Activated CD4-positive, alpha-beta T cell treated with anti-CD3 and anti-CD28 coated beads, Interleukin-2, amount 10 ng/mL, durations not matched to agents 24 days and 14 days (primary cell): ENCODE measurements at places on chromosomes 3 and 15. TPM values are rescaled to one million over a fixed set of nuclear protein-coding genes. Genes with fewer than 3 reads are reported as not detected.

Gene RGMA
- total RNA-seq: 0.07 TPM in 1 of 2 replicates, not detected in the other

Gene MAGEL2
- not detected in 2 replicates for total RNA-seq

Gene C3orf52
- 13.0 and 14.2 TPM in 2 replicates for total RNA-seq

Gene KBTBD12
- not detected in 2 replicates for total RNA-seq

Gene BCHE
- not detected in 2 replicates for total RNA-seq

GRCh38 chr3:12237912-12238650 is 50.8 kb upstream of the PPARG start:
- peaks cover 19% of the 10 kb centered on the region for H3K27me3 ChIP-seq
- DNase-seq: no peak
- H3K4me3 ChIP-seq: no peak overlapping the region
- H3K4me1 ChIP-seq: no peaks in the 10 kb centered on the region

DNA sequence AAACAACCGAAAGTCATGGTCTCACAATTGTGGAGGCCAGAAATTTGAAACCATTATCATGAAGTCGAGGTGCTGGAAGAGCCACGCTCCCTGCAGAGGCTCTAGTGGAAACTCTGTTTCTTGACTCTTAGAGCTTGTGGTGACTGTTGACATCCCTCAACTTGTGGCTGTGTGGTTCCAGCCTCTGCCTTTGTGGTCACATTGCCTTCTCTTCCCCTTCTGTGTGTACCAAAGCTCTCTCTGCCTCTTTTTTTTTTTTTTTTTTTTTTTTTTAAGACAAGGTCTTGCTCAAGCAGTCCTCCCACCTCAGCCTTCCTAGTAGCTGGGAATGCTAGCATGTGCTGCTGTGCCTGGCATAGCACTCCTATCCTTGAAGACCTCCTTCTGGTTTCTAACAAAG is 48.7 kb upstream of the CRTC3 start:
- H3K27me3 ChIP-seq: no peaks in the 10 kb centered on the region
- H3K4me3 ChIP-seq: no peak overlapping the region
- H3K4me1 ChIP-seq: peaks cover 39% of the 10 kb centered on the region

- DNase-seq: no peak
- no peak overlapping the region for H3K4me3 ChIP-seq
- H3K27ac ChIP-seq: peak overlapping the region; percentile 49
- H3K27me3 ChIP-seq: no peaks in the 10 kb centered on the region
- H3K36me3 ChIP-seq: peaks cover 69% of the 10 kb centered on the region
These were observed 12.5 kb downstream of the RBM5 start for GRCh38 chr3:50100956-50101845.

GRCh38 chr3:160829486-160830009 is 73.5 kb downstream of the PPM1L start:
- H3K4me3 ChIP-seq: no peak overlapping the region
- no peaks in the 10 kb centered on the region for H3K36me3 ChIP-seq
- H3K27me3 ChIP-seq: peaks cover 2% of the 10 kb centered on the region
- H3K4me1 ChIP-seq: no peaks in the 10 kb centered on the region

- DNase-seq: no peak
- H3K4me1 ChIP-seq: peaks cover 19% of the 10 kb centered on the region
- H3K4me3 ChIP-seq: peak overlapping the region; percentile 88
- H3K27me3 ChIP-seq: no peaks in the 10 kb centered on the region
- H3K36me3 ChIP-seq: peaks cover 10% of the 10 kb centered on the region
These were observed 568 bp upstream of the NEK4 start for GRCh38 chr3:52771334-52771681.

DNA sequence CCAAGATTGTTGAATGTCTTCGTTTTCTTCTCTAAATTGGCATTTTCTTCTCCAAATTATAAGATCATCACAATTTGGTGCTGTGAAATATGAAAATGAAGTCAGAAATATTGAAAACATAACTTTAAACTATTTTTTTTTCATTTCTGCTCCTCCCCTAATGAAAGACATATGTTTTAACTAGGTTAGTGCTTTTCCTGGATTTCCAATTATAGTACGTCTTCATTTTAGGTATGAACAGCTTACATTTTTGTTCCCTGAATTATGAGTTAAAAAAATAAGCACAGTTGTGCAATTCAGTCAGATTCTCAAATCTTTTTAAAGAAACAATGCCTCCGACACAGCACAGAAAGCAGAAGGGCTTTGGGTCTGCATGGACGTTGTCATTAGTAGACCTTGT is 83.5 kb upstream of the CFAP20DC start:
- no peaks in the 10 kb centered on the region for H3K36me3 ChIP-seq
- H3K4me1 ChIP-seq: no peaks in the 10 kb centered on the region
- H3K27me3 ChIP-seq: peaks cover 5% of the 10 kb centered on the region

- DNase-seq: peak; percentile 33
- no peak overlapping the region for H3K27ac ChIP-seq
- H3K36me3 ChIP-seq: no peaks in the 10 kb centered on the region
- peaks cover 8% of the 10 kb centered on the region for H3K4me1 ChIP-seq
- no peak overlapping the region for H3K4me3 ChIP-seq
These were observed 15.4 kb upstream of the CFAP20DC start for GRCh38 chr3:59065240-59065639.

DNA sequence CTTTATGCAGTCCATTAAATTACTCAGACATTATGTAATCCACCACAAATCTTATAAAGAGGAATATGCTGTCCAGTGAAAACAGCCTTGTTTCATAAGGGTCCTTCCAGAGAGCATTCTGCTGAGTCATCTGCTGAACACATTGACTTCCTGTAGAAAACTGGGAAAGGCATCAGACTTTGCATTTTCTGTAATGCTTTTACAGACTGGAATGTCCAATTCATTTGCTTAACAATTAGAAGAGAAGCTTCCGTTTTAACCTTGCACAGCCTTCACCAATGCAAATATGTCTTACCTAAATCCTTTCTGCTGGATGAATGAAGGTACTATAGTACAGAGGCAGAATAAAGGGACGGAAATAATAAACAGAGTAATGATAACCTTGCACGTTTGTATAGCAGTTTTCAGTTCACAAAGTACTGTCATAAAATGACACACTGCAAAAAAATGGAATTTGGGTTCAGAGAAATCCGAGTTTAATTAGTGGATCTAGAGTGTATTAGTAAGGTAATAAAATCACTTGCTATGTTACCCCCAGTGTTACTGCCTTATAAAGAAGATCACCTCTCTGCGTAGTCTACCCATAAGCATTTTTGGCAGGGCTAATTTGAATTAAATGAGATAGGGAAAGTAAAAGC is 301.5 kb downstream of the PYDC2 start:
- no peaks in the 10 kb centered on the region for H3K27me3 ChIP-seq
- H3K4me3 ChIP-seq: no peak overlapping the region
- no peak overlapping the region for H3K27ac ChIP-seq

DNA sequence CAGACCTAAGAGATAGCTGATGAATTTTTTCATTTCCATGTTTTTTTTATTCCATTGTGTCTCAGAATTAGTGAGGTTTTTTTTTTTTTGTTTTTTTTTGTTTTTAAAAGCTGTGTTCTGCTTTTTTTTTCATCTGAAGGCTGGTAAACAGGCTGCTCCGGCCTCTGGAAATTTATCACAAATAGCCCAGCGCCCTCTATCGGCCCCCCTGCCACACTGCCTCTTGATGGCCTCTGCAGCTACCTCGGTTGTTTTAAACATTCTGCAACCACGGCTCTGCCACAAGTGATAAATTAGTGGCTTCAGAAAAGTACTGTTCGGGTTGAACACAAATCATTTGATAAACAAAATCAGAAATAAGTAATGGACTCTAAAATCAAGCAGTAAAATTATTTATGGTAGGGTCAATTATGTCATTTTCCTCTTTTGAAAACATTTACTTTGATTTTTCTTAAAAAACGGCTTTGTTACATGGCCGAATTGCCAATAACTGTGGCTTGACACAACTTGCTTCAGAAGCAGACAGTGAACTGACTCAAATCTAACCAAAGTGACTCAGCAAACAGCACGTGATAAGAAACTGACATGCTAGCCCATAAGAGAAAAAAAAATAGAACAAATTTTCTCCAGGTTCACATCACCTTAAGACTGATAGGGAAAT is 87.8 kb downstream of the RSL24D1 start:
- no peak overlapping the region for H3K27ac ChIP-seq
- H3K4me3 ChIP-seq: no peak overlapping the region
- peak; percentile 88 for DNase-seq
- no peaks in the 10 kb centered on the region for H3K36me3 ChIP-seq
- H3K27me3 ChIP-seq: peaks cover 5% of the 10 kb centered on the region
- no peaks in the 10 kb centered on the region for H3K4me1 ChIP-seq

- H3K27me3 ChIP-seq: no peaks in the 10 kb centered on the region
- peaks cover 70% of the 10 kb centered on the region for H3K4me1 ChIP-seq
- H3K27ac ChIP-seq: peak overlapping the region; percentile 81
- no peak for DNase-seq
These were observed 8.4 kb upstream of the PPP1R2 start for GRCh38 chr3:195551381-195551978.
